OCI-M1 (cell line): ENCODE measurements at places on chromosomes 11 and 22.
A peak's percentile ranks its signal among the peaks of the same experiment; 100 is the strongest.

GRCh38 chr11:111417011-111417765, 38.1 kb upstream of the POU2AF1 start:
- no peak for DNase-seq

DNA sequence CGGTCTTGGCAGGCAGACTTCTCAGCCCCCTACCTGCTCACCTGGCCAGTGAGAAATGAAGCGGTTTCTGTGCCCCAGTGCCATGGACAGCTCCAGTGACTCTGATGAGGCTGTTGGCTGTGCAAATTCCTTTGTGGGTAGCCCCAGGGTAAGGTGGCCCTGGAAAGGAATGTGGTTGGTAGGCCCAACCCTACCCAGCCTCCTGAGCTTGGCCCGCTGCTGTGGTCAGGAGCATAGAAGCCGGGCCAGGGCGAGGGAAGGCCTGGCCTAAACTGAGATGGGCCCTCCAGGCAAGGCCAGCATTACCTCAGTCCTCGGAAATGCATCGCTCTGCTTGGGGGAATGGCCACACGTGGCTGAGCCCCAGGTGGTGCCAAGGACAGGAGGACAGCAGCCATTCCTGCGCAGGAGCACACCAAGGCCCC, 16.9 kb downstream of the DAGLA start:
- DNase-seq = no peak

DNA sequence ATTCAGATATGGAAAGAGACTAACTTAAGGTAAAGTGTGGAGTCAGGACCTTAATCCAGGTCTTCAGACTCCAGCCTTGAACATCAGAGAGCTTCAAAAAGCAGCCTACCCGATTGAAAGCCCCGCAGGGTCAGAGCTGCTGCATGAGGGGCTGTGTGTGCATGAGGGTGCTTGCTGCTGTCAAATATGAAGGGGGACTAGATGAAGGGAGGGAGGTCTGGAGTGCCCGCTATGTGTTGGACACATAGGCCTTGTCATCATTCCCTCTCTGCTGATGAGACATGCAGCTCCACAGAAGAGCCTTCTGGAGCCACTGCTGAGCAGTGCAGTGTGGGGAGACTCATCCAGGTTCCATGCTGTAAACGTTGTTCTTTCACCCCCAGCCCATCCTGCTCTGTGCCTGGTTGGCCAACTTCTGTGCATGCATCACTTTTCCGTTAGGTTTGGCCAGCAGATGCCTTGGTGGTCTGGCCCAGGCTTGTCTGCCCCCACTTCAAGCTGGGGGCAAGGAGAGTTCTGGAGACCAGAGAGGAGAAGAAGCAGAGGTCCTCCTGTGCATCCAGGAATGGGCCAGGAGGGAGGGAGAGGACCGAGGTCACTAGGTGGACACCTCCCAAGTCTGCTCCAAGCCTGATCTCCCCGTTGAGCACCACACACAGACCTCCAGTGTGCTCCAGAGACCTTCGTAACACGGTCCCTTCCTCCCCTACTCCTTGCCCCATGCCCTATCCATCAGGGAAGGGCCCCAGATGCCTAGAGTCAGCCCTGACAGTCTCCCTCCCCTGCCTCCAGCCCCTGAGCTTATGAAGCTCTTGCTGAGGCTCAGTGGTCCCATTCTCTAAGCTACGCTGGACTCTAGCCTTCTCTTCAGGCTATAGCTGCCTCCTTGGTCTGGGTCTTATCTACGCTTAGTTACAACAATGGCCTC, 32.0 kb downstream of the LRRC32 start:
- no peak for DNase-seq

DNA sequence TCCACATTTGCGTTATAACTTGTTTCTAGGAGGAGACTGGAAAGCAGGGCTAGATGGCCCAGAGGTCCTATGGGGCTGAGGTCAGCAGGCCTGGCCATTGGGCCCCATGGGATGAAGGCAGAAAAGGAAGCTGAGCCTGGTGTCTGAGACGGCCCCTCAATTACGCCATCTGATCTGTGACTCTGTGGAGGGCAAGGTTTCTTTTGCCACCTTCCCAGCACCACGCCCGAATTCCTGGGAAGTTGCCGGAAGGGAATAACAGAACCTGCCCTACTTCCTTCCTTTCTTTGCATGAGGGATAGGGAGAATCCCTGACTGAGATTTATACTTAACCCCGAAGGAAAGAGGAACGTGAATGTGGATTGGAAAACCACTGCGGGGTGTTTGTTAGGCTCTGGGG, 118.1 kb downstream of the MPPED1 start:
- DNase-seq = no peak

- no peak for DNase-seq
These were observed 10.8 kb downstream of the TTLL8 start for GRCh38 chr22:50047346-50047745.

GRCh38 chr11:86775361-86775760, 25.0 kb upstream of the PRSS23 start:
- no peak for DNase-seq

DNA sequence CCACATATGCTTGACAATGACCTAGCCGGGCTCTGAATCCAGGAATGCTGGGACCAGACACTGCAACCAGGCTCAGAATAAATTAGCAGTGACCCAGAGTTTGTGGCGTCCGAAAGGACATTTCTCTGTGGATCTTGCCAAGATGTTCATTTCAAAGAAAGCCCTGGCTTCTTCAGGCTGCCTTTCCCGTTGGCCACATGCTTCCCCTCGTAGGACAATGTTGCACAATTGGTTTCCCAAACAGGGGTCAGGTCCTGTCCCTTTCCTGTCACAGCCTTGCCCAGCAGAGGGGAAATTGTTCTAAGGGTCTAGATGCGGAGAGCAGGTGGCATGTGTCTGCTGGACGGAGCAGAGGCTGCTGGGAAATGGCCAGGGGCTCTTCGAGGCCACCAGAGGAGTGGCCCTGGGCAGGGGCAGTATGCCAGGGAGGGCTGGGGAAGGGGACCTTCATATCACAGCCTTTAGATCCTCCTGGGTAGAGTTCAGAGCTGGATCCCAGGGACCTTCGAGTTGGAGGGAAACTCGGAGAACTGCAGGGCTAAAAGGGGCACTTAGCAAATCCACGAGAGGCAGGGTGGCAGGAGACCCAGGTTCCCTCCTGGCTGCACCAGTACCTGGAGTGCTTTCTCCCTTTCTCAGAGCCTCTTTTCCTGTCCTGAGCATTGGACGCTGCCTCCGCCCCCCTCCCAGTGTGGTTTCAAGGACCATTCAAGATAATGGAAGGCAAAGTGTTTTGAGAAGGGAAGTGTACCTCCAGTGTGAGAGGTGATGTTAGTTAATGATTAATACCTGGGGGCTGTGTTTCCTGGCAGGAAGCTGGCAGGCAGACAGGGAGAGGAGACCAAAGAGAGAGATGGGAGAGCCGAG, 42.3 kb downstream of the C11orf96 start:
- no peak for DNase-seq

DNA sequence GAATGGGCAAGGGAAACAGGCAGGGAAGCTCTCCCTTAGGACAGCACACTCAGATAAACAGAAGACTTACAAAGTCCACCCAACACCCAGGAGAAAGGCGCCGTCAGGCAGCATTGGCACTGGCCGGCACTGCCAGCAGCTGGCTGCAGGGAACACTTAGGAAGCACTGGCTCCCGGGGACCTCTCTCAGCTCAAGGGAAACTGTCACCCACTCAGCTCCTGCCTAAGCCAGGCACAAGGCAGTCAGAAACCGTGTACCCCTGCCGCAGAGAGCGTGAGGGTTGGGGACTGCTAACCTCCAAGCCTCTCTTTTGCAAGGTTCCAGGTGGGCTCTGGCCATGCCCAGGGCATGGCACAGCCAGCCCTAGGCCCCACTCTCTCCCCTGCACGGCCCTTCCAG, 64.7 kb downstream of the DGCR2 start:
- no peak for DNase-seq

DNA sequence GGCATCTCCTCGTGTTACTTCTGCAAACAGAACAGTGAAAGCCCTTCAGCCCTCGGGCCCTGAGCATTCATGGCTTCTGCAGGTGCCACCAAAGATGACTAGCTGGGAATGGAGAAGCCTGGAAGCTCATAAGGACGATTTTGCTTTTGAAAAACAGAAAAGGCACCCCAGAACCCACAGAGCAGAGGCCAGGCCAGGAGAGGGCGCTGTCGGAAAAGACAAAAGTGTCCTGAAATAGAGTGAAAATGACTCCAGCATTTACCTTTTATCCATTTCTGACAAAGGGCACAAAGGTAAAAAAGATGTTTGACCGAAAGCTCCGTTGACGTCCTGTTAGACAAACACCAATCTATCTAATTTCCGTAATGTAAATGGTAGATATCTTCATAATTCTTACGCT, 37.6 kb downstream of the ZNF195 start:
- DNase-seq = peak; percentile 81

GRCh38 chr11:133621611-133622010, 89.3 kb upstream of the OPCML start:
- DNase-seq = no peak

DNA sequence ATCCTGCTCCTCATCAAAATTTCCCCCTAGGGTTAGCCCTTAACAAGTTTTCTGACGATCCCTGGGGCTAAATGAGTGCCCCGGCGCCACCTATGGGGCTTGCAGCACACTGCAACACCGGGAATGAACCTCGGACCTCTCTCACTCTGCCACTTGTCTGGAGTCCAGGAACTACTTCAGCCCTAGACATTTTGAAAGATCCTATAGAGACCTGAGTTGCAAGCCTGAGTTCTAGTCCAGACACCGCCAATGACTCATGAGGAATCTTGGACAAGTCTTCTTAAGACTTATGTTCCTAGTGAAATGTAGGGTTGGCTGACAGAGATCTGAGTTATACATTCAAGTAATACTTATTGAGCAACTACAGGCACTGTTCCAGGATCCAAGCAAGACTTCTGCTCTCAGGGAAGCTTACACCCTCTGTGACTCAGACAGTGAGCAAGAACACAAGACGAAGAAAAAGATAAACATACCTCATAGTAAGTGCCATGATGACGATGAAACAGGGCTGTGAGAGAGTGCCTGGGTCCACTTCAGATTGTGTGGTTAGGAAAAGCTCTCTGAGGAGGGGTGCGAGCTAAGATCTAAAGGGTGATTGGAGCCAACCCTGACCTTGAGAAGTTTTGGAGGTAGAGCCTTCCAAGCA, 10.2 kb upstream of the STK33 start:
- DNase-seq = peak; percentile 80

DNA sequence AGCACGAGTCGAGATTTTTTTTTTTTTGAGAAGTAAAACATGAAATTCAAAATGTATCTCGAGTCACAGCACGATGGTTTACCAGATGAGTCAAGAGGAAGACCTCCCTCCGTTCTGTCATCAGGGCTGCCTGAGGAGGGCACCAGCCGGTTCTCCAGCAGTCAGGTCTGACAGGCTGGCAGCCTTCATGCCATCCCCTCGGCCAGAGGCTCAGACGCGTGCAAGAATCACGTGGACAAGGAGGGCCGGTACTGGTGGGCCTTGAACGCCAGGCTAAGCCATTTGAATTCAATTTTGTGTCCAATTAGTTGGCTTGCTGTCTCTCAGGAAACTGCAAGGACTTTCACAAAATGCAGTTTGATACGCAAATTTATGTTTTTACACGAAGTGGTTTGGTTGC, 1412.2 kb downstream of the BRD1 start:
- DNase-seq = no peak

DNA sequence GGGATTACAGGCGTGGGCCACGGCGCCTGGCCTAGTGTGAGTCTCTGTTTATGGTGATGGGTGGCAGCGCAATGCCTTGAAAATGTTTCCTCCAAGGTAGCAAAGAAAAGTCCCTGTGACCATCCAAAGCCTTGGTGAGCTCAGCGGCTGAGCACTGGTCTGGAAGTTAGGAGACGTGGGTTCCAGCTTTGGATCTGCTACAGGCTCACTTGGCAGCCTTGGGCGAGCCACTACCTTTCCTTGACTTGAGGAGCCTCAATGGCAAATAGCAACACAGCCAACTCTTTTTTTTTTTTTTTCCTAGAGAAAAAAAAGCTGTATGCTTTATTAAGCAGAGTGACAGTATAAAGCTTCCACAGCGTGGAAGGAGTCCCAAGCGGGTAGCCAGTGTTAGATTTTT, 61.3 kb upstream of the RASD2 start:
- DNase-seq = no peak
